ENCODE measurements at places on chromosomes 6 and 20.
A peak's percentile ranks its signal among the peaks of the same experiment; 100 is the strongest.

DNA sequence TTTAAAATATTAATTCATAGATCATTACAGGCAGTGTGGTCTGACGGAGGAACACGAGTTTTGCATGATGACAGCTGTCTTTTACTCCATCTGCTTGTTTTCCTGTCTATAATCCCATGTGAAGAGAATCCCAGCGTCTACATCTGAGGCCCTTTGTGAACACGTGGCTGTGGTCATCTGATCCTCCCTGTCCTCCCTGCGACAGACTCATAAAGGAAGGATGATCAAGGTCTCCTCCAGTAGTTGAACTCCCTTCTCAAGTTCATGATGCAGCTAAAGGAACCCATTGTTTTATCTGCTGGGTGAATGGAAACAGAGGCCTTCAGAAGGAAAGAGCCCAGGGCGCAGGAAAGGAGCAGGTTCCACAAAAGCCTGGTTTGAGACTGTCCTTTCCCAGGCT, 435.8 kb upstream of the JARID2 start:
- DNase-seq, result no peak

GRCh38 chr20:37700301-37700700, 6.5 kb downstream of the CTNNBL1 start:
- DNase-seq, result no peak

GRCh38 chr20:35972462-35972861, 4.1 kb downstream of the CNBD2 start:
- no peak for DNase-seq

- no peak for DNase-seq
These were observed 113.6 kb upstream of the CCDC28A start for GRCh38 chr6:138659998-138660397.

DNA sequence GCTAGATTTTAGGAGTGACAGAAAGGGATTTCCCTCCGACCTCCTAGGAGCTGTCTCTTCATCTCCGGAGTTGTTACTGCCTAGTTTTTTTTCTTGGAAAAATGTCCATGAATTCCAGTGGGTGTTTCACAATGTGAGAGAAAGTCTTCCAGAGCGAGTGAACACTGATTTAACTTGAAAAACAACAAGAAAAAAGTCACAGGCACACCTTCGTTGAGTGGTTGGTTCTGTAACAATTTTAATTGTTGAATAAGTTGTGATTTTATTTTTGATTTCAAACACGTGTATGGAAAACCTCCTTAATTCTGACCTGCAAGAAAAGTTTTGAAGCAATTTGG, 2.9 kb downstream of the TFAP2C start:
- DNase-seq, result no peak

DNA sequence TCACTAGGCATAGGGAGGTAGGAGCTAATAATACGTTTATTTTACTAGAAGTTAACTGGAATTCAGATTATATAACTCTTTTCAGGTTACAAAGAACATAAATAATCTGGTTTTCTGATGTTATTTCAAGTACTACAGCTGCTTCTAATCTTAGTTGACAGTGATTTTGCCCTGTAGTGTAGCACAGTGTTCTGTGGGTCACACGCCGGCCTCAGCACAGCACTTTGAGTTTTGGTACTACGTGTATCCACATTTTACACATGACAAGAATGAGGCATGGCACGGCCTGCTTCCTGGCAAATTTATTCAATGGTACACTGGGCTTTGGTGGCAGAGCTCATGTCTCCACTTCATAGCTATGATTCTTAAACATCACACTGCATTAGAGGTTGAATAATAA, 1.1 kb downstream of the HFE start:
- peak; percentile 13 for DNase-seq

DNA sequence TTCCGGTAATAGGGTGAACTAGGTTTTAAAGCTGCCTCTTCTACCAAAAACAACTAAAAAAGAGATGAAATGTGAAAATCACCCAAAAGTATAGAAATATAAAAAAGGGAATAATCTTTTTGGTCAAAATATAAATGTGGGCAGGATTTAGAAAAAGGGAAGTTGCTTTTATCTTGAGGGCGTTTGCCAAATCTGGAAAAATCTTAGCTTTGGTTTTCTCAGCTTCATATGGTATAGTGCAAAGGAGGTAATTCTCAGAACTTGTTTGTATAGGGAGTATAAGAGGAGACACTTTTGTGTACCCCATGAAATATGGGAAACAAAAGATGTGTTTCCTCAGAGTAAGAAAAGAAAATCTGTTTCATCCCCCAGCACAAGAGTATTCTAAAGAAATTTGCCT, 54.2 kb upstream of the TRIM26 start:
- DNase-seq, result no peak

DNA sequence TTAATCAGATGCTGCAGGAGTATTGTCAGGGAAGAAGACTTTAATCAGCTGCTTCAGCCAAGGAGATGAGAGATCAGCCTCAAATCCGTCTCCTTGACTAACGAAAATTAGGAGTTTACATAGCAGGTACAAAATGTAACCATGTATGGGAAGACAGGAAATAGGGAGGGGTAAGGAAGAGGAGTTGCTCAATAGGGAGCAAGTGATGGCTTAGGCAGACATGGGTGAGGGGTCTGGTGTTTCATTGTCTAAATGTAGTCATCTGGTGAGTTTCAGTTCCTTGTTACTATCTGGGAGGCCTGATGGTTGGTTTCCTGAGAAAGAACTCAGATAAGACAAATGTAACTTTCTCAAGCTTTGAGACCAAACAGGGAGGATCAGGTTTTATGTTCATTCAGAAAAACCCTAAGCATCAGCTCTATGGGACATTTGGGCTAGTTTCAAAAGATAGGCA, 217.3 kb upstream of the SULF2 start:
- DNase-seq, result no peak

DNA sequence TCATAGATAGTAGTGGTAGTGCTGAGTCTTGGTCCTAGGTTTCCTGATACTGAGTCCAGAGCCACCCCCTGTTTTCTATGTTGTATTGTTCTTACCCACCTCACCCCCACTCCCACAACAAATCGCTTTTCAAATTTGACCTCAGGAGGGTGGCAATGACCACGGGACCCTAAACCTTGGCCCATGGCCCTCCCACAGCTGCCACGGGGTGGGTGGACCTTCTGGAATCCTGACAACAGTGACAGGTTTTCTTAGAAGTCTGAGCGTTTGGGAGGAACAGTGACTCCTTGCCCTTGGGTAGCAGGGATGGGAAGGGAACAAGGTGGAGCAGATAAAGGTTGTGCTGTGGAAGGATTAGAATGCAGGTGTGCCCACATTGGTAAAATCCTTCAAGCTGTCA, 36.9 kb downstream of the TGM3 start:
- DNase-seq, result no peak

DNA sequence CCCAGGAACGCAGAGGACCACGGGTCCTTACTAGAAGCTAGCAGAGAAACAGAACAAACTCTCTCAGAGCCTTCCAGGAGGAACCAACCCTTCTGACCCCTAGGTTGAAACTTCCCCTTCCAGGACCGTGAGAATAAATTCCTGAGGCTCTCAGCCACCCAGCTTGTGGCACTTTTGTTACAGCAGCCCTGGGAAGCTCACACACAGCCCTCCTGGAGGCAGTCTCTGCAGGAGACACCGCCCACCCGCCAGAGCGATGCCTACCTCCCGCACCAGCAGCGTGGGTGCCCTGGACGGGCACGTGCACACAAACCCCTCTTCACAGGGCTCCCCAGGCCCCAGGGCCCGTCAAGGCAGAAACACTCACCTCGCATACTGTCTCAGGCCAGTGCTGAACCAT, 4.2 kb downstream of the RNASET2 start:
- no peak for DNase-seq

DNA sequence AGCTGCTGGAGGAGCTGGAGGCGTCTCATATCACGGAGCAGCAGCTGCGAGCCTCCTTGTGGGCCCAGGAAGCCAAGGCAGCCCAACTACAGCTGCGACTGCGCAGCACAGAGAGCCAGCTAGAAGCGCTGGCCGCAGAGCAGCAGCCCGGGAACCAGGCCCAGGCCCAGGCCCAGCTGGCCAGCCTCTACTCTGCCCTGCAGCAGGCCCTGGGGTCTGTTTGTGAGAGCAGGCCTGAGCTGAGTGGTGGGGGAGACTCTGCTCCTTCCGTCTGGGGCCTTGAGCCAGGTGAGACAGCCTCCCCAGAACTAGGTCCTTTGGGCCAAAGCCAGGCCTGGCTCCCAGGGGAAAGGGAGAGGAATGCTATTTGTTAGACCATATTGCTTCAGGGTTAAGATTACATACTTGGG, 31.7 kb downstream of the C20orf173 start:
- DNase-seq, result peak; percentile 91

GRCh38 chr20:17848249-17849048, 120.1 kb downstream of the SNX5 start:
- no peak for DNase-seq

DNA sequence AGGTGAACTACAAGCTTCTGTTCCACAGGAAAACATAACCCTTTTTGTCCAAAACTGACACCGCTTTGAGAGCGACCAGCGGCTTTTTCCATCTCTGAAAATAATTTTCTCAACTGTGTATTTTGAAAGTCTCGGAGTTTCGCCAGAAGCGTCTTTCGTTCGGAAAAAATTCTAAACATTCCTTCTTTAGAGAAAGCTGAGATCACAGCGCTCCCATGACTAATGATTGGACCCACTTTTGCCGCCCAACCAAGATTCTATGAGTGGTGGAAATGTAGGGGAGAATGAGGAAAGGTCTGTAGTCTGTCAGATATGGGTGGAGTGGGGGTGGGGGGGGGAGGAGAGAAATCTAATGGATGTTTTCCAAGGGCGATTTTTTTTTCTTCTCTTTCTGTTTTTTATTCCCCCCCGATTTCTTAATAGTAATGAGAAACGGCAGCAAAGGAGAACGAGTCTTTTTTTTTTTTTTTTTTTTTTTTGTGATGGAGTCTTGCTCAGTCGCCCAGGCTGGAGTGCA, 189.3 kb downstream of the TRIM27 start:
- no peak for DNase-seq

- no peak for DNase-seq
These were observed 565.1 kb upstream of the FLRT3 start for GRCh38 chr20:14902432-14903089.

DNA sequence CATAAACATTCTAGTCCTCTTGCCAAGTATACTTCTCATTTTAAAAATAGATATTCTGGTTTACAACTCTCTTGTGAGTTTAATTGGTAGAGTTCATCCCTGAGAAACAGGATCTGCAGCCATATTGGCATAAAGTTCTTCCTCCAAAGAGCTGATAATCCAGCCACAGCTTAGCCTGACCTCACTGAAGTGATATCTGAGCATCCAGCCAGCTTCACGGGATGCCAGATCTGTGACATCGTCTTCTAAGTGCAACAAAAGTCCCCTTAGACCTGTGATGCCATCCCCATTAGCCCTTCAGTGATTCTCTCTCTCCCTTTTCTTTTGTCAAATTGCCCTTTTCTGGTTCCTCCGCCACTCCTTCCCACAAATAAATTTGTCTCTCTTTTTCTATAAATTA, 180.6 kb upstream of the STXBP5 start:
- no peak for DNase-seq

- no peak for DNase-seq
These were observed 103.9 kb downstream of the ESR1 start for GRCh38 chr6:151911401-151911800.

- no peak for DNase-seq
These were observed 87.0 kb downstream of the YTHDF1 start for GRCh38 chr20:63128956-63129355.

- DNase-seq, result no peak
These were observed 7.4 kb downstream of the ADGRF5 start for GRCh38 chr6:46914279-46914810.

GRCh38 chr20:46040902-46041535, 12.0 kb downstream of the SLC12A5 start:
- DNase-seq, result no peak

- no peak for DNase-seq
These were observed 4.9 kb upstream of the BTBD3 start for GRCh38 chr20:11912659-11913415.

DNA sequence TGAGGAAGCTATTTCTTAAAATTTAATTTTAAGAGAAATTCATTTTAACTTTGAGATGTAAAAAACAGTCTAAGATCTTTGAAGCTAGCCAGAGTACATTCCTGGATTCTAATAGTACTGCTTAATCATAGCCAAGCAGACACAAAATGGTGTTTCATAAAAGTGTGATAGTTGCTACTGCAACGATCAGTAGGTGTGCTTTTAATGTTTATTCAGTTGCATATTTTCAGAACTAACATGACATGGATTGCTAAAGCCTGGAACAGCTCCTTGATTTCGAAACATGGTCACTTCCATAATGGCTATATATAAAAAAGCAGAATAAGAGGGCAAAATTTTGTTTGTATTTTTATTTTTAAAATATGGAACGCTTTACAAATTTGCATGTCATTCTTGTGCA, 35.5 kb downstream of the SESN1 start:
- DNase-seq, result no peak

GRCh38 chr20:25050082-25050481, 7.9 kb downstream of the ACSS1 start:
- DNase-seq, result no peak

GRCh38 chr6:37149745-37150144, 20.2 kb upstream of the PIM1 start:
- DNase-seq, result no peak

- DNase-seq, result no peak
These were observed 259.8 kb upstream of the SOX4 start for GRCh38 chr6:21333715-21334114.

DNA sequence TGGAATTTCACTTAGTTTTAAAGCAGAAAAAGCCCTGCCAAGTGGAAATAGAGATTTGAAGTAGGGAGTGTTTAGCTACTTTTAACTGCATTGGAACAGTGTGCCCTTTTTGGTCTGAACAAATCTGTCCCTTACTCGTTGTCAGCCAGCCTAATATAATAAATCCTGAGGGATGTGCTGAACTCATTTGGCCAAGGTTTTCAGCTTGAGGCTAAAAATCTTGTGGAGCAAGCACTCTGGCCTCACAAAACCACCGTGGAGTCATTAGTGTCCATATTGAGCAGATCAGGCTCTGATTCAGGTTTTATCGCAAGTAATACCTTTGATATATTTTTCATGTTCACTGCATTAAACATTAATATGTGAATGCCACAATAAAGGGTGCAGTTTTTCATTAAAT, 383.5 kb downstream of the FRK start:
- DNase-seq, result no peak

- no peak for DNase-seq
These were observed 359.1 kb upstream of the FLRT3 start for GRCh38 chr20:14696478-14696877.

GRCh38 chr20:62792940-62793756, 3.1 kb upstream of the MRGBP start:
- DNase-seq, result no peak

- no peak for DNase-seq
These were observed 45.2 kb downstream of the DZANK1 start for GRCh38 chr20:18421608-18422007.
